ENCODE measurements at places on chromosomes 6 and 20.

DNA sequence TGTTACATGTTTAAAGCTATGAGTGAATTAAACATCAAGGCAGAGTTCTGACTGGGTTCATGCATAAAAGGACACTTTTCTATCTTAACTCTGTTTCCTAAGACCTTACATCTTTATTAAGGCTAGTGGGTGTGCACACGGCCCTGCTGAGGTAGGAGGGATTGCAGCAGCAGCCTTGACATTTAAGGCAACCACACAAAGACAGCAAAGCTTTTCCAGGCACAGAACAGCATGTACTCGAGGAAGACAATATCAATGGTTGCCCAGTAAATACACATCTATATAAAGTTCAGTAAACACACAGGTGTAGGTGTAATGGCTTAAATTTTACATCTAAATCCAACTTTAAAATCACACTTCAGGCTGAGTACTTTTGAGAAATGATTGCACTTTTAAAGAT, 79.8 kb upstream of the LOC128125822 start:
- DNase-seq: no peak
- no peaks in the 10 kb centered on the region for H3K4me1 ChIP-seq
- no peaks in the 10 kb centered on the region for H3K27me3 ChIP-seq
- H3K27ac ChIP-seq: no peak overlapping the region
- no peak overlapping the region for H3K4me3 ChIP-seq

DNA sequence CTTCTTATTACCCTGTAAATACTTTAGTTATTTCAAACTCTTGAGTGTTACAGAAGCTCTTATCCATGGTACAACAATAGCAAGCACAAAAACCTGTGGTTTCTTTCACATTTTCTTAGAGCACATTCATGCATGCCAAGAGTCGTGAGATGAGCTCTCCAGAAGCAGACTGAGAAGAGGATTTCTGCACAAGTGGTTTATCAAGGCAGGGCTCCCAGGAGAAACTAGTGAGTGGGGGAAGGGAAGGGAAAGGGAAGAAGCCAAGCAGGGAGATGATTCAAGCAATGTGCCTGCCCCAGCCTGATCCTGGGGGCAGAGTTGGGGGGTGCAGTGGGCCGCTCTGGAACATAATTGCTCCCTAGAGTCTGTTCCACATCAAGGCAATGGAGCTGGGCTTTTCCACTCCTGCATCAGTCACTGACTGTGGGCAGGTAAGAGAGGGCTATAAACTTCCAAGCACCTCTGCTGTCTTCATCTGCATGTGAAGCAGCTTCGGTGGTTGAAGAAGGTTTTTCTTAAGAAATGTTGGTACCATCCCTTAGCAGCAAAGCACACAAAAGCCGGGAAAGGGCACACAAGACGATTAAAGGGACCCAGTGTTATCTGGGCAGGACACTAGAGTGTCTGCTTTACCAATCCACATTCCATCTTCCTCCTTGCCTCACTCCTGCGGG, 152.1 kb downstream of the PLCB4 start:
- H3K27ac ChIP-seq: 0 out of 2 replicates have a peak overlapping the region, but pooled peaks have one; percentile 3
- DNase-seq: no peak

DNA sequence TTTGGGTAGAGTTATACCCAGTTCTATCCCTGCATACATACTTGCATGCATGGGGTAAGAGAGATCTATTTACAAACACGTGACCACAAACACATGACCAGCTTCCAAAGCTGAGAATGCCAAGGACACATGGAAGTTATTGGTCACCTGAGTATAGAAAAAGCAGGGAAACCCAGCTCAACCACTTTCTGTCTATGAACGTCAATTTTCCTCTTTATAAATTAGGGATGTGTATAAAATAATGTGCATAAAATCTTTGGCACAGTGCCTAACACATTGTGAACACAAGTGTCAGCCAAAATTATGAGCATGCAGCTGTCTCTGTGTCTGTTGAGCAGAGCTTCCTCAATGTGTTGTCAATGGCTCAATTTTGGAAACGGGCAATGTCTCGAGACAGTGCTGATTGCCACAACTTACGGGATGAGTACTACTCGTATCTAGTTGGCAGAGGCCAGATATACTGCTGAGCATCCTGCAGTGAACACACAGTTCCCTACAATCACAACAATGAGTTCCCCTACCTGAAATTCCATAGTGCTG, 44.9 kb downstream of the TPD52L1 start:
- H3K27ac ChIP-seq: no peak overlapping the region
- H3K4me1 ChIP-seq: no peaks in the 10 kb centered on the region
- no peak for DNase-seq
- H3K27me3 ChIP-seq: no peaks in the 10 kb centered on the region
- H3K4me3 ChIP-seq: no peak overlapping the region
- H3K36me3 ChIP-seq: no peaks in the 10 kb centered on the region

- H3K4me1 ChIP-seq: no peaks in the 10 kb centered on the region
- DNase-seq: no peak
- H3K27ac ChIP-seq: no peak overlapping the region
- H3K27me3 ChIP-seq: no peaks in the 10 kb centered on the region
Measured at GRCh38 chr6:163507965-163508364, 93.4 kb downstream of the QKI start.
